ENCODE measurements at places on chromosomes 3 and 15.

DNA sequence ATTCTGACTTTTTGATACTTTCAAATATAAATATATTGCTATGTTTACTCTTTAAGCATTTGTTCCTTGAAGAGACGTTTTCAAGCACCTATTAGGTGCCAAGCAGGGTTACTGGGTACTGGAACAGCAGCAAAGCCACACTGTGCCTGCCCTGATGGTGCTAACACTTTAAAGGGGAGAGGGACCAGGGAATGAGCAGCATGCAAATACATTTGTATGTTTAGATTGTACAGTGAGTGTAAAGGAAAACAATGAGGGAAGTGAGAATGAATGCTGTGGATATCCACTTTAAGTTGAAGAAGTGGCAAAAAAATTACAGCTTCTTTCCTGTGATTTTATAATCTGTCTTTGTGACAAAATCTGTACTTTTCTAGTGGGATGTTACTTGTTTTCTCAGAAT lies 400.2 kb upstream of the ATP11B start:
- DNase-seq = no peak

- DNase-seq = no peak
Measured at GRCh38 chr3:147403511-147403910, 2.8 kb downstream of the ZIC4 start.

- no peak for DNase-seq
Measured at GRCh38 chr15:29903785-29904464, 81.7 kb upstream of the TJP1 start.

GRCh38 chr15:96535148-96535547 lies 204.6 kb downstream of the NR2F2 start:
- DNase-seq = no peak

GRCh38 chr3:33000691-33001385 lies 49.4 kb downstream of the CCR4 start:
- no peak for DNase-seq

DNA sequence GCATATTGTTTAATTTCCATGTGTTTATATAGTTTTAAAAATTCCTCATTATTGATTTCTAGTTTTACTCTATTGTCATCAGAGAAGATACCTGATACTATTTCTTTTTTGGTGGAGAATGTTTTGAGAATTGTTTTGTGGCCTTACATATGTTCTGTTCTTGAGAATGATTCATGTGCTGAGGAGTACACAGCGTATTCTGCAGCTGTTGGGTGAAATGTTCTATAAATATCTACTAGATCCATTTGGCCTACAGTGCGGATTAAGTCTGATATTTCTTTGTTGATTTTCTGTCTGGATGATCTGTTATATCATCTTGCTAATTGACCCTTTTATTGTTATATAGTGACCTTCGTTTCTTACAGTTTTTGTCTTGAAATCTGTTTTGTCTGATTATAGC lies 109.7 kb downstream of the UBE2E2 start:
- no peak for DNase-seq

DNA sequence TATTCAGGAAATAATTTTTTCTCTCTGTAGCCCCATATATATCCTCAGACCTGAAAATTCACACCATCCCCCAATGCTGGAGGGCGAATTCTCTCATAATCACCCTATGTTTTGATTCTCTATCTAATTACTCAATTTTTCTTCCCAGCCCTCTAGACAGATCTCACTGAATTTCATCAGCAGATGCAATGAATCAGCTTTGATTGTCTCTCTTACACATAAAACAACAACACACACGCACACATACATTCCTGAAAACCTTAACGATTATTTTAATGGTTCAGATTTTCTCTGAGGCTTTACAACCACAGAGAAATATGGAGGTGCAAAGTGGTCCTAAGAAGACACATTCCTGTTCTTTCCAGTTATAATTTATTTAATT lies 11.1 kb downstream of the RBMS3 start:
- DNase-seq = no peak

GRCh38 chr3:123634149-123635051 lies 49.5 kb upstream of the HACD2 start:
- DNase-seq = peak; percentile 52

GRCh38 chr3:140822401-140823047 lies 119.1 kb upstream of the SLC25A36 start:
- DNase-seq = no peak

DNA sequence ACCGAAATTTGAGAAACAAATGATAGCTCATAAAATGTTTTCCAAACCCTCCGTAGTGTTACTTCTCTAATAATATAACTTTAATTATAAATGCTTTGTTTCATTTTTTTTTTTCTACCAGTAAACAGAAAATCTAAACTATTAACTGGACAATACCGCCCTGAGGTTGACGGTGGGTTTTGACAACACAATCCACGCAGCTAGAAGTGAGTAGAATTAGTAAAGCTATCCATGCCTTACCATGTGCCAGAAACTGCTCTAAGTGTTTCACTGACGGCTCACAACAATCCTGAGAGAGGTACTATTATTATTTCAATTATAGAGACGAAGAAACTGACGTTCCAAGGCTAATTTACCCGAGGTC lies 410 bp downstream of the NDUFAF1 start:
- no peak for DNase-seq

DNA sequence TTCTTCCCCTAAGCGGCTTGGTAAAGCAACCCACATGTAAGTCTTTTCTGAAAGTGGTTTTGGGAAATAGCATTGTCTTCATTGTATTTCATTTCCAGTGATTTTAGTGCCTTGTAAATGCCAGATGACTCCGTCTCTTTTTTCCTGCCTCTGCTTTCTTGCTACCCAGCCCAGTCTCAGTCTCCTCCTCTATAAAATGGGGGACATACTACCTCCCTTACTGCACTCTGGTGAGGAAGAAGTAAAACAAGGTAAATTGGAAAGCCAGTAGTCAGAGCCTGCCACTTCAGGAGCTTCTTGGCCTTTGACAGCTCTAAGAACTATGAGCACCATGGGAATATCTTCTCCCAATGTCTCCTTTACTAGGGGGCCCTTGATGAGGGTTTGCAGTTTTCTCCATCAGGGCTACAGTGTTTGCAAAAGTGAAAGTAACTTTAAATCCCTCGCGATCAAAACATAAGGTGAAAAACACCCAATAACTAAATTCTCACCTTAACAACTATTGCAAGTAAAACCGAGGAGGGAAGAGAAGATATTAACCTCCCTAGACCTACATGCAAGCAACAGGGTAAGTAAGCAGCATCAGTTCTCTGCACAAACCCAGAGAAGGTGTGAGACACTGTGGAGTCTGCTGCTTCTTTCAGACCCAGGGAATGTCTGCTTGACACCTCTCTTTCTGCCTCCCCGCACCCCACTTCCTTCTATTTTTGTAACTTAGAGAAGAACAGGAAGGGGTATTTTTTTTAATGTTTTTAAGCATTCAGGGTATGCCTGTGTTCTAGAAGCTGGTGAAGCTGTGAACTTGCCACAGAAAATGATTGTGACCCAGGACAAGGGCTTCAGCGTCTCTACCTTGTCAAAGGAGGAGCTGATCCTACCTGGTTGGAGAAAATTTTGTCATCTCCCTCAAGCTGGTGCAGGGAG lies 159.1 kb upstream of the EOMES start:
- DNase-seq = no peak

DNA sequence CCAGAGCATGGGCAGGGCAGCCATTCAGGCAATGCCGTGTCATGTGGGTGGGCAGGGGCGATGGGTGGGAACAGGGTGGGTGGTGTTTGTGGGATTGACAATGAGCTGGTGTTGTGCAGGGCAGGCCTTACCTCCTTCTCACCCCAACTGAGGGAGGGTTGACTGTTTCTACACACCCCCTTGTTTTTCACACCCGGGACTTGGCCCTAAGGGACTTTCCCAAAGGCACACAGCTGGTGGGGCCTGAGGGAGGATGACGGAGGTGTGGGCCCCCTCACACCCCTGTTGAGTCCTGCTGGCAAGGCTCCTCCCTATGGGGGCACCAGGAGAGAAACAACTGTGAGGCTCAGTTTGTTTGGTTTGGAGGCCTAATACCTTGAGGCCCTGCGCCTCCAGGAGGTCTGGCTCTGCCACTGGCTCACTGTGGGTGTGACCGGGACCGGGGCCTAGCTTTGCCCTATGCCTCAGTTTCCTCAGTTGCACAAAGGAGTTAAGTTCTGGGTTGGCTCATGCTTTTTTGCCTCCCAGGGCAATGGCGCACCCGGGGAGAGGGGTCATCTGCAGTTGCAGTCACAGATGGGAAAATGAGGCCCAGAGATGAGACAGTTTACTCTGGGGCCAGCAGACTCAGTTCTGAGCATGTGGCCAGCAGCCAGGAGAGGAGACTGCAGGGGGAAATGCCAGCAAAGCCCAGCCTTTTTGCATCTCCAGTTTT lies 5.1 kb upstream of the DNAH1 start:
- DNase-seq = peak; percentile 24

DNA sequence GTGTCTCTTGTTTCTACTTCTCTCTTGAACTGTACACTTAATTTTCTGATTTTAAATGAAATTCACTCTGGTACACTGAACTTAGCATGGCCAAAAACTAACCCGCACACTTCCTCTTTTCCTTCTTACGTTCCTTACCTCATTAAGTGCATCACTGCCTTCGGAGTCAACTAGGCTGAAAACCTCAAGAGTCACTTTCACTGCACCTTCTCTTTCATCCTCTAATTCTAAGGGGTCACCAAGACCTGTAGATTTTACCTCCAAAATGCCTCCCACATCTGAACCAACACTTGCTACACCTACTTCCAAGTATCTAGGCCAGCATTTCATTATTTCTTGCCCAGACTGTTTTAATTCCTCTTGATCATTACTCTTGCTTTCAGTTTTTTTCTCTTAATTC lies 6.6 kb downstream of the CBLB start:
- no peak for DNase-seq

DNA sequence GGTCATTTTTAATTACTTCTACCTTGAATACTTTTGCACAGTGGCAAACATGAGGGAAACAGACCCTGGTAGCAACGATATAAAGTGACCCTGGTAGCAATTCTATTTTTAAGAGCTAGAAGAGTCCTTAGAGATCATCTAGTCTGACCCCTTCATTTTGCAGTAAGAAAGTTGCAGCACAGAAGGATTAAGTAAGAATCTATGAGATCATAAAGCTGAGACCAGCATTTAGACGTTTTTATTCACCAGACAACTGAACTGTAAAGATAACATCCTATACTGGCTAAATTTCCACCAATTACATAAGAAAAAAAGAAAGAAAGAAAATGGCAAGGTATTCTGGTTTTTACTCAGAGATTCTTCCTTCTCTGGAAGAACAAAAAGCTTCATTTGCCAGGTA lies 49.9 kb downstream of the LRRFIP2 start:
- DNase-seq = no peak

DNA sequence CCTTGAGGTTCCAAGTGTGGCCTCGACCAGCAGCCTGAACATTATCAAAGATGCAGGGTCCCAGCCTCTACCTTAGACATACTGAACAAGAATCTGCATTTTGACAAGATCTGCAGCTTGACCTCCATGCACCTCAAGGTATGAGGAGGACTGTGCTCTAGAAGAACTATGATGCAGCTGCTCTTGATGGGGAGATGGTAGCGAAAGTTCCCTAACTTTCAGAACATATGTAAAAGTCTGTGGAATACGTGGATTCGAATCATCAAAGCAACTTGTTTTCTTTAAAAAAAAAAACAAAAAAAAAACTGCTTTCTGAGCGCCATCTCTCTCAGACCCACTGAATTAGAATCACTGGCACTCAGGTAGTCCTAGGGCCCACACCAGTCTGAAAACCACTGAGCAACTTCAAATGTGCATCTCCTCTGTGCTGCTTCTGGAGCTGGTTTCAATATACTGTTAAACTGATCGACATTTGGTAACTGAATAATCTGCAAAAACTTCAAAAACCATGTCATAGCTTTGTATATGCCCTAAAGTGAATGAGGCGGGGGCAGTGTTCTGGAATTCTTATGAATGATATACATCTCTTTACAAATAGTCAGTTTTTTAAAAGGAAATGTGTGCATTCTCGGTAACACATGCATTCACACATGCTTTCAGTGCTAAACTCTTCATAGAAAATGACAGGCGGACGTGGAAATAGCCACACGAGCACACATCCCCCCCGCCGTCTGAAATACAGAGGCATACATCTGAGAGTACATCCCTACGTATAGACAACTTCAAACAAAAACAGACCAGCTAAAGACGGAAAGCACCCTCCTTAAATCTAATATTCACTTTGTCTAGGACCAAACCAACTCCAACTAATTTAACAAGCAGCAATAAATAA lies 128.8 kb downstream of the FOXP1 start:
- DNase-seq = no peak

DNA sequence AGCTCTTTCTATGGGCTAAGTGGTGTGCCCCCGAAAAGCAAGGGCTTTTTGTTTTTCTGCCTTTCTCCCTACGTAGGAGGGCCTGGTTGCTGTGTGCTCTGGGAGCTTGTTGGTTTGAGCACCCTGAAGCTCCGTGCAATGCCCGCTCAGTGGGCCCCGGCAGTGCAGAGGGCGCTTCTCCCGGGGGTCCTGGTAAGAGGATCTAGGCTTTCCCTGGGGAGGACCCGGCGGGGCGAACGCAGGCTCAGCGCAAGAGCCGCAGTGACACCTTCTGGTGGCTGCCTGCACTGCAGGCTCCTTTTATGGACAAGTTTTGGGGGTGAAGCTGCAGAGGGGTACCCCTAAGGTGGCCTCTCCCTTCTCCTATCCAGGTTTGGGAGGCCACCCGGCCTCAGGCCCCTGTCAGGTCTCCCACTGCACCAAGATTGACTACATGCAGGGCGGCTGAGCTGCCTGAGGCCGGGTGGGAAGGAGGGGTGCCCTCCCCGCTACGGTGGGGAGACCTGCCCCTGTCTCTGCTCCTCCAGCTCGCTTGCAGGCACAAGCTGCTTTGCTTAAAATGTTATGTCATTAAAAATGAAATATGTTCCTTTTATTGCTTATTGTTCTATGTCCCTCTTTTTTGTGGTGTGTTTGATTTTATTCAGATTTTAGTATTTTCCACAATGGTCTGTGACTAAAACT lies 387.9 kb downstream of the GABRG3 start:
- DNase-seq = no peak

- no peak for DNase-seq
Measured at GRCh38 chr3:179464323-179465092, 13.2 kb upstream of the GNB4 start.

GRCh38 chr3:84547971-84548970 lies 410.5 kb upstream of the CADM2 start:
- DNase-seq = peak; percentile 1

DNA sequence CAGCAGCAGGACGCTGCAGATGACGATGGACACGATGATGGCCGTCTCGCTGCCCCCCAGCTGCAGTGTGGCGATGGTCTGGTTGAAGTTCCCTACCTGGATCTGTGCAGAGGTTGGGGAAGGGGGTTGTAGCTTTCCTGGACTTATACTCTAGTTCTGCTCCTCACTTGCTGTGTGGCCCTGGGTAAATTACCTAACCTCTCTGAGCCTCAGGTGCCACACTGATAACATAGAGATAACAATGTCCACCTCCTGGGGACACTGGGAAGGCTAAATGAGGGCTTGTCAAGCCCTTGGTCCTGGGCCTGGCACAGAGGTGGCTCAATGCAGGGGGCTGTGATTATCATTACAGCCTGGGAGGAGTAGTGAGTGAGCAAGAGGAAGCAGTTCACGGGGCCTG lies 26.9 kb downstream of the H1-8 start:
- no peak for DNase-seq
